ENCODE measurements at places on chromosomes 6 and 20.

- no peak for DNase-seq
- H3K27me3 ChIP-seq = no peaks in the 10 kb centered on the region
- no peaks in the 10 kb centered on the region for H3K36me3 ChIP-seq
- H3K4me3 ChIP-seq = no peak overlapping the region
These were observed 198.7 kb downstream of the RIMS1 start for GRCh38 chr6:72084992-72085569.

- H3K27me3 ChIP-seq = no peaks in the 10 kb centered on the region
- peak; percentile 52 for DNase-seq
- no peaks in the 10 kb centered on the region for H3K36me3 ChIP-seq
- H3K27ac ChIP-seq = peak overlapping the region; percentile 78
- peaks cover 15% of the 10 kb centered on the region for H3K4me1 ChIP-seq
These were observed 38.6 kb downstream of the FOXP4 start for GRCh38 chr6:41584668-41585205.

- H3K36me3 ChIP-seq = peaks cover 53% of the 10 kb centered on the region
- no peaks in the 10 kb centered on the region for H3K27me3 ChIP-seq
- H3K4me3 ChIP-seq = no peak overlapping the region
- DNase-seq = no peak
These were observed 89.8 kb downstream of the MDN1 start for GRCh38 chr6:89729818-89730217.

DNA sequence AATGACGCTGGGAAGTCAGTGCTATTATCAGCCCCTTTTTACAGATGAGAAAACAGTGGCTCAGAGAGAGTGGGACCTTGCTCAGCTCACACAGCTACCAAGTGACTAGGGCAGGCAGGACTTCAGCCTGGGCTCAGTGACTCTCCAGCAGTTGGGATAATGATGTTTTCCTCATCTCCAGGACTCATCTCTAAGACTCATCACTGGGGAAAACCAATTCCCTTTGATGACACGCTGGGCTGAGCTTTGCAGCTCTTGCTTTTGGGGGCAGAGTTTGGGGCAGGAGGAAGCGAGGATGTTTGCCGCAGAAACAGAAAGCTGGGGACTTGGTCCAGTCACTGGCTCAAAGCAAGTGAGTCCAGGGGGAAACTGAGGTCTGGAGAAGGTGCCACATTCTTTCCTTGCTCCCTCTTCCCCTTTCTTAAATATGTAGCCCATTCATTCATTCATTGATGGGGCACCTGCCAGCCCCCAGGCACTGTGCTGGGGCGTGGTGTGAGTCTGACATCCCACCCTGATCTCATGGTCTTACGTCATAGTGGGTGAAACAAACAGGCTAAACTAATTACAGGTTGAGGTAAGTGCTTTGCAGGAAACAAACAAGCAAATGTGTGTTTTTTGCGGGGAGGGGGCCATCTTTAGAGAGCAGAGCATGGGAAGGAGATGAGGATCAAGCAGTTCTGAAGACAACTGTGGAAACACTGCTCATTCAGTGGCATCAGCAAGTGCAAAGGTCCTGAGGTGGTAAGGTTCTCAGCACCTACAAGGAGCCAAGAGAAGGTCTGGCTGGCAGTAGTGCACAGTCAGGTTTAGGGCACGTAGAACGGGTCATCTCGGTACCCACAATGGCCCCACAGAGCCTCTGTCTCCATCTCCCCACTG, 74.4 kb upstream of the PMEPA1 start:
- DNase-seq = no peak
- H3K27me3 ChIP-seq = no peaks in the 10 kb centered on the region
- H3K27ac ChIP-seq = no peak overlapping the region

GRCh38 chr20:18527836-18528235, 20.1 kb downstream of the SEC23B start:
- H3K36me3 ChIP-seq = peaks cover 77% of the 10 kb centered on the region
- H3K4me1 ChIP-seq = no peaks in the 10 kb centered on the region
- H3K4me3 ChIP-seq = no peak overlapping the region
- no peak for DNase-seq
- no peaks in the 10 kb centered on the region for H3K27me3 ChIP-seq

DNA sequence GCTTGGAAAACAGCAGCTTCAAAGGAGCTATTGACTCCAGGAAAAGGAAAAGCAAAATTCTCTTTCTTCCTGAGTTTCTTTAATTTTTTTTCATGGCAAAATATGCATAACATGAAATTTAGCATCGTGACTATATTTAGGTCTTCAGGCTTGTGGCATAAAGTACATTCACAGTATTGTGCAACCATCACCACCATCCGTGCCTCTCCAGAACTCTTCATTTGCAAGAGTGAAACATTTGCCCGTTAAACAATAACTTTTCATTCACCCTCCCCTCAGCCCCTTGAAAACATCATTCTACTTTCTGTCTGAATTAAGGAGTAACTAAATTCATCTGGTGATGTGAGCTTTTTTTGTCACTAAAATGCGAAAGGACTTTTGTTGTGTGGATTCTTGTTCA, 251.7 kb downstream of the PHACTR1 start:
- DNase-seq = no peak
- no peak overlapping the region for H3K27ac ChIP-seq
- H3K27me3 ChIP-seq = no peaks in the 10 kb centered on the region
- H3K4me1 ChIP-seq = no peaks in the 10 kb centered on the region
- H3K4me3 ChIP-seq = no peak overlapping the region

Data from liver (tissue), 10 donors.